ENCODE measurements at places on chromosomes 1 and 21.

DNA sequence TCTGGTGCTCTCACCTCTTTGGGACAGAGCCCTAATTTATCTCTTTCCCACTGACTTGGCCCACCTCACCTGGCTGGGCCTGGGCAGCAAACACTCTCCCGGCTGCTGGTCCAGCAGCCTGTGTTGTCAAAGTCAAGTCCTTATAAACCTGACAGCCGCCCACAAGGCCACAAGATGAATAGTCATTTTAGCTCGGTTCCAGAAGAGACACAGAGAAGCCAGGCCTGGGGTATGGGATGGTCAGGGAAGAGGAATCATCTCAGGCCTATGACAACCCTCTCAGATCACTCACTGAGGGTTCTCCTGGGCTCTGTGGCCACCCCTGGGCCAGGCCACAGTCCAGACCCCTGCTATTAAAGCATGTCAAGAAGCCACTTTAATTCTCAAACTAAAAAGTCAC, 158.5 kb downstream of the FOXD2 start:
- DNase-seq, result no peak

GRCh38 chr1:45793942-45794604, 9.3 kb upstream of the MAST2 start:
- no peak for DNase-seq

DNA sequence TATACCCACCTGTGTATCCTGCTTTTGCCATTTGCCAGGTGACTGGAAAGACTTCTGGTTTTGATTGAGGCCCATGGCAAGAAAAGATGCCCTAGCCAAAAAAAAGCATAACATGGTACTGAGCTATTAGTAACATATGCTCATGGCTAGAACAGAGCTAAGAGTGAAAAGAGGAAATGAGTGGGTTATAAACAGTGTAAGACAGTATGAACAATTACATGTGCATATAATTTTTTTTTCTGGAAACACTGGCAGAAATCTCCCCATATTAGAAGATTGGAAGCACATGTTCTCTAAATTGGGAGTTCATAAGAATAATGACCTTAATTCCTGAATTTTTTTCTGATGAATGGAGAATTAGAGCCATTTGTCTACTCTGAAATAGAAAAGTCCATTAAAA, 41.2 kb upstream of the PDC start:
- DNase-seq, result no peak

- DNase-seq, result no peak
Measured at GRCh38 chr21:41398831-41399230, 27.2 kb upstream of the MX1 start.

DNA sequence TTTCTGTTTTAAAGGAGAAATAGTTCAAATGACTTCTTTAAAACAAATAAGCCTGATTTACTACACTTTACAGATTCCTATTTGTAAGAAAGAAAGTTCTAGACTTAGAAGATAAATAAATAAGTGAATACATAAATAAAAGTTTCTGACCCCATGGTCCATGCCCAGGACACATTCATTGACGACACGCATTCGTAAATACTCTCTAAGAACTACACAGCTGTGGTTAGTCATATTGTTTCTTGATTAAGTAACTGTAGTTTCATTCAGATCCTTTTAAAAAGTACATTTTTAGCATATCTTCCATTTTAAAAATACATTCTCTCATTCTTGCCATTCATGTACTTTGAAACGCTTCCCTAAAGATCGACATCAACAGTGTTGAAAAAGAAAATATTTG, 497.4 kb downstream of the SETD4 start:
- no peak for DNase-seq
